ENCODE measurements at places on chromosomes 1 and 21. TPM values are rescaled to one million over a fixed set of nuclear protein-coding genes. Genes with fewer than 3 reads are reported as not detected.

The SELENBP1 gene
- total RNA-seq = not detected

The MAP1LC3C gene
- not detected for total RNA-seq

The TTLL10 gene
- total RNA-seq = not detected

The TCHH gene
- total RNA-seq = 0.05 TPM

The HHAT gene
- total RNA-seq = 1.5 TPM

DNA sequence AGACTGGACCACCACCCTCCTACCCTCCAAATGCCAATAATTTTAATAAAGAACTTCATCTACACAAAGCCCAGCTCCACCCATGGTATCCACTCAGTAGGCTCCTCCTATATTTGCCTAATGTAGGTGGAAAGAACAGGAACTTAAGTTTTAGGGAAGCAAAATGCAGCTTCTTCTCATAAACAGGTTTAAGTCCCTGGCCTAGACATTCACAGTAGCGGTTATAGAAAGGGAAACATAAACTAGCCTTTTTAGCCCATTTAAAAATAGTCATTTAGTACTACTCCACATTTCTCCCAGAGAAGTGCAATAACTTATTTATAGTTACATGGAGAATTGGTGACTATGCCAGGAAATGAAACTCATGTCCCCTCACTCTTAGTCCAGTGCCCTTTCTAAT, 56.6 kb upstream of the CPLANE2 start:
- DNase-seq = no peak

DNA sequence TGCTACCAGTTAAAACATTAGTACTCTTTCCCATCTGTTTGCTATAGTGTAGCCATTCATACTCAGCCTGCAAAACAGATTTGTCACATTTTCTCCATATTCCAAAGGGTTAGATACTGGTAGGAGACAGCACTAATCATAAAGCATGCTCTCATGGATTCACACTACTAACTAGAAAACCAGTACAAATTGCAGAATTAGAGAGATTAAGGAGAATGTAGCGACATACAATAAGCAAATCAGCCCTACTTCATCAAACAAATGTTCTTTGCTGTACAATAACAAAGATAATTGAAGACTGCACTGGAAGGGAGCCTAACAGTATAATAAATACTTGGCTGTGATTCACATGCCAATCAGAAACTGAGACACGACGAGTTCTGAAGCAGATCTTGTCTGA, 368.0 kb upstream of the PRMT6 start:
- DNase-seq = no peak

DNA sequence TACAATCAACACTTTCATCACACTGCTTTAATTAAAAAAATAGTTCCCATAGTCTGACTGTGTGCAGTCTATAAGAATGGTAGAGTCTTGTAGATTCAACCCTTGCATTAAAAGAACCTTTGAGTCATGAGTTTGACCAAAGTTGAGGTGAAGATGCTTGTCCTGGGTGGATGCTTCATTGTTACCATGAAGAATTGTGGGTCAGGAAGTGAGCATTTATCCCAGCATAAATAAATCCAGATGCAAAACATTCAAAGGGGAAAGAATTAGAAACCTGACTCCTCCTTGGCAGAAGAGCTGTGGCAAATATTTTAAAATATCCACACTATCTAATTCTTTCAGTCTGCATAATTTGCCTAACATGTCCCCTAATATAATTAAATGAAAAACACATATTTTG, 72.9 kb upstream of the SPAG17 start:
- no peak for DNase-seq

GRCh38 chr1:176923283-176923682, 241.2 kb downstream of the ASTN1 start:
- DNase-seq = no peak

- DNase-seq = no peak
Measured at GRCh38 chr1:244444854-244445253, 6.9 kb downstream of the ADSS2 start.

DNA sequence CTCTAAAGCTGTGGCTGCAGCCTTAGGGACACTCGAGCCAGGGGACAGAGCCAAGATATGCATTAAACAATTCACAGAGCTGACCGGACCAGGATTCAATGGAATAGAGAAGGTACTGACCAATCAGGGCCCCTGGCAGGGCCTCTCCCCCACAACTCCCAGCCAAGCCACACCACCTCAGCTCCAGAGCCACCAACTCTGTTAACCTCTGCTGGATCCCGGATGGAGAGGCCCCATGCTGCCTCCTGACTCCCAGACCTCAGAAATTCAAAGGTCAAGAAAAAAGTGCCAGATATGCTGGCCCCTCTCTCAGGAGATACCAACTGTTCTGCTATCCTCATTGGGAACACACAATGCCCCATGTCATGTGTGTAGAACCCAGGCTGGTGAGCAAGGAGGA, 62.1 kb downstream of the CD46 start:
- DNase-seq = no peak

- DNase-seq = no peak
Measured at GRCh38 chr21:43298546-43299440, 128.1 kb downstream of the SIK1 start.

DNA sequence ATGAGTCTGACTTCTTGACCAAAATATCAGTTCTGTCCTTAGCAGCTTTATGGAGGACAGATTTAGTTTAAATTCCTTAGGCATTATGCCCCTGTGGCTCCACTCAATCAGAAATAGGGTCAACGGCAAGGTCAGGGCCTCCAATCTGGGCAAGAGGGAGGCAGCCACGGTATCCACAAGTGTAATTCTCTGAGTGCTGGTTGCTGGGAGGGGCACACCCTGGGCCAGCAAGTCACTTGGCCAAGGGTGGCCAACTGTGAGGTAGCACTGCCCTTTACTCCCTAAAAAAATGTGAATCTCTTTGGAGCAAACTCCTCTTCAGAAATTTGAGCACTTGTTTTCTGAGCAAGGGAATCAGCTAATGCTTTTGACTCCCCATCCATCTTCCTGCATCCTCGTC, 12.8 kb downstream of the SPATA46 start:
- DNase-seq = no peak

GRCh38 chr1:186611156-186611555, 69.1 kb downstream of the PTGS2 start:
- DNase-seq = no peak

- no peak for DNase-seq
Measured at GRCh38 chr1:17731460-17731859, 23.7 kb upstream of the ACTL8 start.

GRCh38 chr1:197916500-197916983, 630 bp upstream of the LHX9 start:
- DNase-seq = no peak

All from activated T-cell treated with anti-CD3 and anti-CD28 coated beads, Interleukin-2, amount 50 U/mL, for 72 hours (primary cell).